ENCODE measurements at places on chromosomes 1 and 21.

GRCh38 chr1:168421399-168422004 is 122.3 kb downstream of the XCL2 start:
- peak; percentile 8 for DNase-seq

DNA sequence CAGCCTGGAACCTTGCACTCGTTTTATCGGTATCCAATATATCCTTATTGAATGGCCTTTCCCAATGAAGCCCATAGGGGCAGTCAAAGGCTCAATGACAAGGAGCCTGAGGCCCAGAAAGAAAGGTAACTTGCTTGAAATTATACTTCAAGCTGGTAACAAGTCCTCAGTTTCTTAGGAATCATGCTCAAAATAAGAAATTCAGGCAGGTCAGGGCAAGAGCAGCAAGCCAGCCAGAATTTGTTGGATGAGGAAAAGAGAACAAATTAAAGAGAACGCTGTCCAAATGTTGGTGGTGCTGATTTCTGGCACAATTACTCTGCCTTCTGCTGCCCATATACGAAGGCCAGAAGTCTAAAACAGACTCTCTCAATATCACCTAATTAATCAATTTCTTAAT is 77.6 kb downstream of the DDX20 start:
- DNase-seq = no peak

GRCh38 chr1:43311521-43311920 is 10.7 kb downstream of the TIE1 start:
- no peak for DNase-seq

- DNase-seq = peak; percentile 16
Observed at GRCh38 chr1:204151552-204152309, at the start of gene ETNK2. ETNK2 (minus strand) TSS chr1:204152044; CDS start chr1:204151852, 192 bp downstream.

DNA sequence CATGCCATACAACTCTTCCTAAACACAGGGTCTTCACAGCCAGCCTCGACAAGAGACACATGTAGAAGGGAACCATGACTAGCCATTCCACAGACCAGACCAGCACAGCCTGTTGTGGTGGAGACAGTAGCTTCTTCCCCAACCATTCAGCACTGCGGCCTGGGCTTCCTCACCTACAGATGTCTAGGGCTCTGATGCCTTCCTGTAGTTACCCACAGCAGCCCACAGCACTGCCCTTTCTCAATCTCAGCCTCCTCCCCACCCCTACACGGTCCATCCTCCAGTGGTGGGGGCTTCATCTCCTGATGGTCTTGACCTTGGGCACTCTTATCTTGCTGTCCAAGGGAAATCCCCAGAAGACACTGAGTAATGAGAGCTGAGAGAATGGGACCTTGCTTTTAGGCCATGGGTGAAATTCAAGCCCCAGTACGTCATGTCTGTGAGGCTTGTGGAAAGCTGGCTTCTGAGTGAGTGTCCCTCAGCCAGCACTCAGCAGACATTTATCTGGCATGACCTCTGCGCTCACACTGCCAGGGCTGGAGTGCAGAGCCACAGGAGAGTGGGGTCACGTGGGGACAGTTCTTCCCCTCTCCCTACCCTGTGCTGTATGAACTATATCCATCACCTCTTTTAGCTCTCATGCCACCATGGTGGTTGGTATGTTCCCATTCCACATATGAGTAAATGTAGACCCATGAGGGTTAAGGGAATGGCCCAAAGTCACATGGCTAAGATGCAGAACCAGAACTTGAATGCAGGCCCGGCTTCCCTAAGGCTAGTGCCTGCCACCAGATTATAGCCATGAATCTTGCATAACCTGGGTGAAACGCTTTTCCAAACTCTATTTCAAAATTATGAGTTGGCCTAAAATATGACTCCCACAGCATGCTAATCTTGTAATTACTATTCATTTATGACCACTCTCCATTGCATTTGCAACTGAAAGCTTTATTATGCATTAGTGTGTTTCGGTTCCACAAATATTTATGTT is 104.7 kb downstream of the HIVEP3 start:
- DNase-seq = no peak

DNA sequence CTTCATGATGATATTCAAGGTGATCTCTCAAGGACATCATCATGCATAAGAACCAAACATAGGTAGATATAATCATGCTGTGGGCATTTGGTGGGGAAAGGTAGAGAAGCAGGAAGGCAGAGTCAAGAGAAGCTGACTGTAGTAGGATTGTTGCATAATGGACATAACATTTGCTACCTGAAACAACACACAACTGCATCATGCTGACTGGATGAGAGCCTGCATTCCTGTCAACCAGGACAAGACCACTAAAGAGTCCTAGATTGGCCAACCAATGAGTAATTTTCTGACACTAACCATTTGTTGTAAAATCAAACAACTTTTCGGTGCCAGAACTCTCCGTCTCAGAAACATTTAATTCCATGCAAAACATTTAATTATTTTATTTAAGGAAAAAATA is 377.2 kb downstream of the PLPP3 start:
- DNase-seq = no peak

GRCh38 chr1:30054126-30054525 is 669.3 kb downstream of the MATN1 start:
- no peak for DNase-seq

GRCh38 chr1:14236097-14236496 is 362.4 kb upstream of the KAZN start:
- no peak for DNase-seq

GRCh38 chr1:169121146-169121923 is 14.8 kb downstream of the ATP1B1 start:
- no peak for DNase-seq

- no peak for DNase-seq
Observed at GRCh38 chr1:119086830-119087229, 53.6 kb downstream of the WARS2 start.

DNA sequence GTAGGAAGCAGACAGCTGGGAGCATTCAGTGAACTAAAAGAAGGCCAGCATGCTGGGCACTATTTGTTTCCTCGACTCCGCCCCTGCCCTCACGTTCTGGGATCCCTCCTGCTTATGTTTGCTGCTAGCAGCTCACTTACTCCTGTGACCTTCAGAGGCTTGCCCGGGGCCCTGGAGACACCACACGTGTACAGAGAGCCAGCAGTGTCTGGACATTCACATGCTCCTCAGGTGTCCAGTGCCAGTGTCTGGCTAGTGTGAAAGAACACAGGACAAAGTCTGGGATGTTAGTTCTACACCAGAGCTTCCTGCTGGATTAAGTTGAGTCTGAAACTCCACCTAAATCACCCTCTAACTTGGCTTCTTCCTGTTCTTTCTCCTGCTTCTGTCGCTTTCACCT is 108.1 kb downstream of the OMA1 start:
- no peak for DNase-seq

GRCh38 chr1:94608142-94608851 is 66.7 kb upstream of the F3 start:
- DNase-seq = no peak

DNA sequence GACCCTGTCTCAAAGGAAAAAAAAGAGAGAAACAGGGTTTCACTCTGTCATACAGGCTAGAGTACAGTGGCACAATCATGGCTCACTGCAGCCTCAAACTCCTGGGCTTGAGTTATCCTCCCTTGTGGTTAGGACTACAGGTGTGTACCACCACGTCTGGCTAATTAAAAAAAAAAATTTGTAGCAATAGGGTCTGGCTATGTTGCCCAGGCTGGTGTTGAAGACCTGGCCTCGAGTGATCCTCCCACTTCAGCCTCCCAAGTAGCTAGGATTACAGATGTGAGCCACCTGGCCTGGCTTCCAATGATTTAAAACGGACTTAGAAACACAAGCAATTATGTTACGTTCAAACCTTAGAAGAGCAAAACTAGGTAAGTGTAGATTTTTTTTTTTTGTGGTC is 22.1 kb downstream of the GOLPH3L start:
- DNase-seq = no peak

GRCh38 chr1:201507360-201507675 is 395 bp upstream of the CSRP1 start:
- DNase-seq = no peak
